COR-L47 (cell line): ENCODE measurements at places on chromosomes 7 and 10.

DNA sequence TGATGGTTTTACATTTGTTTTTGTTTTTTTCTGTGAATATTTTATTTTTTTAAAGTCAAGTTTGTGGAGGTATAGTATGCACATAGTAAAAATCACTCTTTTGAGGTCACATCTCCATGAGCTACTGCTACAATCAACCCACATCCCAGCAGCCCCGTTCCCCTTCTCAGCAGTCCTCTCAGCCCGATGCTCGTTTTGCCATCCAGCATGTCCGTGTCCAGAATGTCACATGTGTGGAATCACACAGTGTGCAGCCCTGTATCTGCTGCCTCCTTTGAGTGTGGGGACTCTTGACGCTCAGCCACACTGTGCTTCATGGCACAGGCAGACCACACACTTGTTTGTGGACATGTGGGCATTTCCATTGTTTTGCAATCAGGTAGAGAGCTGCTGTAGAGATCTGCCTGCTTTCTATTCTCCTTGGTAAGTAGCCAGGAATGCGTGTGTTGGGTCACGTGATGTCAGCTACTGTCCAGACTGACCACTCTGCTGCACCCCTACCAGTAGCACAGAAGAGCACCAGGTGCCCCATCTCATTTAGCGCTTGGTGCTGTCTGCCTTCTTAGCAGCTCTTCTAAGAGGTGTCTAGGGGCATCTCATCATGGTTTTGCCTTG is 71.6 kb upstream of the CAMK2B start:
- no peak for DNase-seq

DNA sequence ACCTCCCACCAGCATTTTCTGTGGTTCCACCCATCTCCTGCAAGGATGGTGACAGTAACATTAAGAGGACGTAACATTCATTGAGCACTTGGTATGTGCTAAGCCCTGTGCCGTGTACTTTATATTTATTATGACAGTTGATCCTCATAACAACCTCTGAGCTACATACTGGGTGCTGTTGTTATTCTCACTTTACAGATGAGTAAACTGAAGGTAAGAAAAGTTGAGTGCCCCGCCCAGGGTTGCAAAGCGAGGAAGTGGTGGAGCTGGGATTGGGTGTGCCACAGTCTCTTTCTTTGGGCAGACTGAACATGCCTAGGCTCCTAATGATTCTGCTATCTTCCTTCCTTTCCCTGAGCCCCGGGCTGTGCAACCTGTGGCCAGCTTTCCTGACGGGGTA is 107.4 kb downstream of the SH3PXD2A start:
- DNase-seq: no peak

DNA sequence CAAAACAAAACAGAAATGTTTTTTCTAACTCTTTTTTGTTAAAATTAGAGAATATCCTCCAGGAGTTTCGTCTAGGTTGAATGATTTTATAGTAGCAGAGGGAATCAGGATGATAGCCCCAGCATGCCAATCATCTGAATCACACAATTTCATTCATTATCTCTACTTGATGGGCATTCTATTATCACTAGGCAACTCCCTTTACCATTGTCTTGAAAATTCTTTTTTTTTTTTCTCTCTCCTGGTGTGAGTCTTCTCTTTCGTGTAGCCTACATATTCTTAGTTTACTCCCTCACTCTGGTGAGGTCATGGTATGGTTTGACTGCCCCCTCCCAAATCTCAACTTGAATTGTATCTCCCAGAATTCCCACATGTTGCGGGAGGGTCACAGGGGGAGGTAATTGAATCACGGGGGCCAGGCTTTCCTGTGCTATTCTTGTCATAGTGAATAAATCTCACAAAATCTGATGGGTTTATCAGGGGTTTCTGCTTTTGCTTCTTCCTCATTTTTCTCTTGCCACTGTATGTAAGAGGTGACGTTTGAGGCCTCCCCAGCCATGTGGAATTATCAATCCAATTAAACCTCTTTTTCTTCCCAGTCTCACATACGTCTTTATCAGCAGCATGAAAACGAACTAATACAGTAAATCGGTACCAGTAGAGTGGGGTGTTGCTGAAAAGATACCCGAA is 105.0 kb downstream of the OTUD1 start:
- no peak for DNase-seq

- DNase-seq: peak; percentile 18
Measured at GRCh38 chr7:78924581-78924980, 528.9 kb downstream of the MAGI2 start.

- no peak for DNase-seq
Measured at GRCh38 chr7:42426163-42426562, 189.2 kb upstream of the GLI3 start.

GRCh38 chr7:149322737-149323136 is 60.7 kb downstream of the ZNF783 start:
- DNase-seq: no peak

GRCh38 chr7:106869954-106870353 is 4.9 kb downstream of the PIK3CG start:
- no peak for DNase-seq
